ENCODE measurements at places on chromosomes 5 and 9.

GRCh38 chr5:133254803-133255202 lies 203.0 kb downstream of the HSPA4 start:
- DNase-seq = no peak

- DNase-seq = no peak
Observed at GRCh38 chr5:135710045-135710675, 124.3 kb upstream of the SLC25A48 start.

GRCh38 chr9:71108937-71109336 lies 12.5 kb downstream of the TRPM3 start:
- no peak for DNase-seq

DNA sequence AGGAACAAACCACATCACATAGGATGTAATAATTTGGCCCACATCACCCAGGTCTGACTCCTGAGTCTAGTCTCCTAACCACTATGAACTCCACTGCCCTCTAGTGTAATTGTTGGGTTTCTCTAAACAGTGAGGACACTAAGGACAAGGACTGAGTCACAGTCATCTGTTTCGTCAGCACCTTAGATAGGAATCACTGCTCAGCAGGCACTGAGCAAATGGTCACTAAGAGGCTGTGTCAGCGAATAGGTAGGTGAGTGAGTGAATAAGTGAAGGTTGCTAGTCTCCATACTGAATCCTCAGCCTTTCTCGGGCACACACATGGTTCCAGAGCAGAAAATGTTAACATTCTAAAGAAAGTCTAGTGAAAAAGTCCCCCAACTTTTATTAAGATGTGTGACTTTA lies 278.6 kb downstream of the SPOCK1 start:
- DNase-seq = no peak

GRCh38 chr5:55480781-55481180 lies 54.0 kb downstream of the PLPP1 start:
- no peak for DNase-seq

DNA sequence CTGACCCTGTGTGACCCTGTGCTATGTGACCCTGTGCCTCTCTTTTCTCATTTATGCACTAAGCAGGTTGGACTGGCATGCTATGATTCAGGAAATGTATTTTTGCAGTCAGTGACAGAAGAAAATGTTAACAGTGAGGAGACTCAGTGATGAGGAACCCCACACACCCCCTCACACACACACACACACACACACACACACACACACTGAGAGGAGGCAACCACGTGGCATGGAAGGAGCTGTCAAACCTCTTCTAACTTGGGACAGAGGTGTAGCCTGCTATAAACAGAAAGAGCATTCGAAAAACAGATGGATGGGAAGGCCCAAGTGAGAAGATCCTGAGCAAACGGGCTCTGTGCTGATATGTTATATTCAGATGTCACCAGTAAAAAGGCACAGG lies 57.9 kb upstream of the GRIA1 start:
- DNase-seq = no peak

GRCh38 chr9:129823542-129823934 lies 398 bp downstream of the TOR1A start:
- no peak for DNase-seq

DNA sequence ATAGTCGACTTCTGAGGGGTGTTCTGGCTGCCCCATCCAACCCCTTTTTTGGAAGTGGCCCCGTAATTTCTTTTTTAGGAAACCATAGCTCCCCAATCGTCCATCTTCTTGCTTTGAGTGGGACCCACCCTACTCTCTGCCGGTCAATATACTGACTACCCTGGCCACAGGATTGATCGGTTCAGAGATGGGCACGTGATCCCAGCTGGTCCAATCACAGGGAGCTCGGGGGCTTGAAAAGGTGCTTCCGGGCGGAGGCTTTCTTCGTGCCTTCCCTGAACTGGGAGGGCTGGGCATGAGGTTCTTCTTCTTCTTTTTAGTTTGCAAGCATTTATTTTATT lies 78.7 kb upstream of the SH3PXD2B start:
- DNase-seq = peak; percentile 18

GRCh38 chr5:79173626-79174025 lies 62.0 kb downstream of the BHMT start:
- DNase-seq = no peak

GRCh38 chr5:66689522-66690220 lies 93.5 kb downstream of the MAST4 start:
- DNase-seq = no peak

DNA sequence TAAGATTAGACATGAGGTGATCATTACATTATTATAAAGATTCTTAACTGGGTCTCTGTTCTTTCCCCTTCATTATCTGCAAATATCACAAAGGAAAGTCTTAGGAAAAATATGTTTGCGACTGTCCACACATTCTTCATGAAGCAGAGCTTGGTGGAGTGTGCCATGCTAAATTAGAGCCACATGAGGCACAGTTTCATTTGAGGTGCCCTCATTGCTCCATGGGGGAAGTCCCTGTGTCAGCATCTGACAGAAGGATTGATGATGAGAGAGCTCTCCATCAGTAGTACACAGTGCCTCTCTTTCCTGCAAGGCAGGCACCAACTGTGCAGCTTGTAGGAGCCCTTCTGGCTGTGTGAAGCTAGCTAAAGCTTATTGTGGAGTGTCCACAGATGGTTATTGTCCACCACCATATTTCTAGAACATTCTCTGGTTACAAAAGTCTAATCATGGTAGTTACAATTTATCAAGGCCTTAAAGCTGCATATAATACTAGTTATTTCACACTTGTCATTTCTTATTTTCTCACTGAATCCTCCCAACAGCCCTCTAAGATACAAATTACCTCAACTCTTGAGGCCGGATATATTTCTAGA lies 63.9 kb downstream of the C9orf152 start:
- no peak for DNase-seq
